ENCODE measurements at places on chromosomes 1 and 21.

DNA sequence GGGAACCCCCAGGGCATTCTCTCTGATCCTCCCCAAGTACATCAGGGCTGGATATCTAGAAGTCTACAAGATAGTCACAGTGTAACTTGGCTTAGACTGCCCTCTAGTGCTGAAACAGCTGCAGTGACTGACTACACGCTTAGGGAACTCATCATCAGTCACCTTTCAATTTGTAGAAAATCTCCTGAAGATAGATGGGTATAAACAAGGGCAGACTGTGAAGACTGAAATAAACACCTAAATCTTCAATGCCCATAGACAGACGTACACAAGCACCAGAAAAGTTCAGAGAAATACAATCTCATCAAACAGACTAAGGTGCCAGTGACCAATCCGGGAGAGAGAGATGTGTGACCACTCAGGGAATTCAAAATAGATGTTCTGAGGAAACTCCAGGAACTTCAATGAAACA is 46.6 kb downstream of the PACC1 start:
- DNase-seq: peak; percentile 33

DNA sequence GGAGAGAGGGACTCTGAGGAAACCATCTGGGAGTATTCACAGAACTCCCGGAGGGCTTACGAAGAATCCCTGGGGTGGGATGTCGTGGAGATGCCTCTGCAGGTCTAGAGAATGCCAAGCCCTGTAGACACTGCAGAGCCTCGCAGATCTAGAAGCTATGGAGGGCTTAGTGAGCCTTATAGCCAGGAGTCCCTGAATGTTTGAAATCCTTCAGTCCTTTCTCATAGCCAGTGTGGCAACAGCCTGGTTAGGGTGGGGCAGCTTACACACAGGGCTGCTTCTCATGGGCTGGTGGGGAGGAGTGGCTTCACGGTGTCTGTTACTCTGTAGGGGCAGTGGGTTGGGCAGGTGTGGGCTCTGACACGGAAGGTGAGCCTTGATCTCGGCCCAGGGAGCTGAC is 44.2 kb upstream of the KDM4A start:
- DNase-seq: no peak

- no peak for DNase-seq
These were observed 20.6 kb upstream of the PTTG1IP start for GRCh38 chr21:44893948-44894656.

- DNase-seq: no peak
These were observed 20.0 kb upstream of the EPHA2 start for GRCh38 chr1:16175610-16176553.

DNA sequence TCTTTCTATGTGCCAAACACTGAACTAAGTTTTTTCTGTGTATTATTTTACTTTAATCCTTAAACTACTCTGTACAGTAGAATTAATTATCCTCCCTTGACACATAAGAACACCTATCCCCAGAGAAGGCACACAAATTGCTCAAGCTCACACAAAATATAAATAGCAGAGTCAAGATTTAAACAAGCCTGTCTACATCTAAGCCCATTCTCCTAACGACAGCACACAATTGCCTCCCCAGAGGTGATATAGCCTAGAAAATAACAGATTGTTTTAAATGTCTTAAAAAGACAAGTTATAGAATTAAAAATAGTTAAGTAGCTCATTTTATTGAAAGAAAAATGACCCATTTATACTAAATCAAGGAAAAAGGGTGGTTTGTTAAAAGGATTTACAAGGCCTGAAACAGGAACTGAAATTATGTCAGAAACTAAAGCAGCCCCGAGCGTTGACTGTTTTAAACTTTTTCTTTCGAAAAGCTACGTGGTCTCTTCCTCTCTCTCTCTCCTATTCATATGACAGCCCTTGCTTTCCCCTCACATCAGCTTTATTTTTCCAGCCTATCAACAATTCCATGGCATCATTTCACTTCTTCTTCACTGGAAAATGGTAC is 30.5 kb downstream of the TNFSF18 start:
- no peak for DNase-seq

- no peak for DNase-seq
These were observed 416.4 kb downstream of the PTBP2 start for GRCh38 chr1:97137862-97138514.

- DNase-seq: no peak
These were observed 463.5 kb downstream of the LMO4 start for GRCh38 chr1:87791931-87792740.

DNA sequence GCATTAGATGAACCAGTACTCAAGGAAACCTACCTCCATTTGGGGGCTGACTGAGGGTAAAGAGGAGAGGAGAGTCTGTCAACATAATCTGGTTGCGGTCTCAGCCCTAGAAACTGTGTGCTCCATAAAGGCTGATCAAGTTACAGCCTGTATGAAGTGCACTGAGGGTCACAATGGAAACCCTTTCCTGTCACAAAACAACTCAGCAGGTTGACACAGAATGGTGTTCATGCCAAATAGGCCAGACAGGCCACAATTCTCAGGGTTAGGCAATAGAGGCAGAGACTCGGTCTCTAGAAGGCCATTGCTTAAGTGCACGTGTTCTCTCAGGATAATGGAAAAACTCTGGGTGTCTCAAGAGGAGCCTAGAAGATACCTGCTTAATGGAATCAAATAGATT is 4.1 kb upstream of the ANKRD35 start:
- no peak for DNase-seq

GRCh38 chr1:7541629-7542028 is 229.5 kb upstream of the VAMP3 start:
- DNase-seq: no peak

Data from T-helper 2 cell (primary cell).